ENCODE measurements at places on chromosomes 5 and 9. TPM values are rescaled to one million over a fixed set of nuclear protein-coding genes. Genes with fewer than 3 reads are reported as not detected.

The LCN9 gene
- total RNA-seq = not detected

The CMYA5 gene
- 0.74 TPM for total RNA-seq

The PRELID1 gene
- 33.2 TPM for total RNA-seq

The ZFP37 gene
- 21.9 TPM for total RNA-seq

The OBP2B gene
- total RNA-seq = not detected

The IGFBPL1 gene
- 31.7 TPM for total RNA-seq

The DMRT3 gene
- total RNA-seq = not detected

The ZSWIM6 gene
- 33.2 TPM for total RNA-seq

The ECSCR gene
- 3.4 TPM for total RNA-seq

The ZNF300 gene
- 60.5 TPM for total RNA-seq

The ECM2 gene
- total RNA-seq = 5.2 TPM

The MYOT gene
- not detected for total RNA-seq

The TBC1D13 gene
- total RNA-seq = 10.1 TPM

The C9orf57 gene
- not detected for total RNA-seq

The MTX3 gene
- total RNA-seq = 13.5 TPM

The PTGDS gene
- 103 TPM for total RNA-seq

The P4HA2 gene
- 8.9 TPM for total RNA-seq

The HINT2 gene
- 11.1 TPM for total RNA-seq

The NR2F1-AS1 gene
- 50.4 TPM for total RNA-seq

The CDKN2B gene
- 0.25 TPM for total RNA-seq

The GRM6 gene
- under 0.01 TPM for total RNA-seq

The CTSV gene
- 0.74 TPM for total RNA-seq

The GNA14 gene
- total RNA-seq = 0.98 TPM

The SH3TC2 gene
- 0.49 TPM for total RNA-seq

The WWC1 gene
- total RNA-seq = 60.5 TPM

The SPINK13 gene
- total RNA-seq = not detected

The RNF20 gene
- 28.8 TPM for total RNA-seq

The ZNF367 gene
- 2.7 TPM for total RNA-seq

The PRSS3 gene
- total RNA-seq = 0.25 TPM

The NANS gene
- total RNA-seq = 13.5 TPM

The PCDH1 gene
- total RNA-seq = 49.2 TPM

The REXO4 gene
- 13.5 TPM for total RNA-seq

The QRFP gene
- not detected for total RNA-seq

The SPATA31A7 gene
- not detected for total RNA-seq

The CFAP157 gene
- total RNA-seq = under 0.01 TPM

The CNTFR gene
- 15.0 TPM for total RNA-seq

The C5orf58 gene
- total RNA-seq = not detected

The COL27A1 gene
- 1.5 TPM for total RNA-seq

The ALDH1B1 gene
- 9.3 TPM for total RNA-seq

The FGD3 gene
- total RNA-seq = 18.7 TPM
